Erythroblast (primary cell): ENCODE measurements at places on chromosomes 4 and X.
A peak's percentile ranks its signal among the peaks of the same experiment; 100 is the strongest.

- no peak for DNase-seq
These were observed 41.9 kb downstream of the LEF1 start for GRCh38 chr4:108126806-108127205.

DNA sequence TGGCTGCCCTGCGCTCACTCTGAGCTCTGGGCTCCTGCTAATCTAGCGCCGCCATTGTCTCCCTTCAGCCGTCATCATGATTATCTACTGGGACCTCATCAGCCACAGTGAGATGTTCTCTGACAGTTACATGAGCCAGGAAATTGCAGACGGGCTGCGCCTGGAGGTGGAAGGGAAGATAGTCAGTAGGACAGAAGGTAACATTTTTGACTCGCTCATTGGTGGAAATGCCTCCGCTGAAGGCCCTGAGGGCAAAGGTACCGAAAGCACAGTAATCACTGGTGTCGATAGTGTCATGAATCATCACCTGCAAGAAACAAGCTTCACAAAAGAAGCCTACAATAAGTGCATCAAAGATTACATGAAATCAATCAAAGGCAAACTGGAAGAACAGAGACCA is 21.8 kb upstream of the PIN4 start:
- DNase-seq, result no peak

- DNase-seq, result no peak
These were observed 36.9 kb downstream of the FHDC1 start for GRCh38 chr4:152972821-152973628.

GRCh38 chr4:151532001-151532708 is 123.2 kb downstream of the FHIP1A start:
- DNase-seq, result no peak

- DNase-seq, result no peak
These were observed 30.6 kb downstream of the TRIM2 start for GRCh38 chr4:153234885-153235284.

DNA sequence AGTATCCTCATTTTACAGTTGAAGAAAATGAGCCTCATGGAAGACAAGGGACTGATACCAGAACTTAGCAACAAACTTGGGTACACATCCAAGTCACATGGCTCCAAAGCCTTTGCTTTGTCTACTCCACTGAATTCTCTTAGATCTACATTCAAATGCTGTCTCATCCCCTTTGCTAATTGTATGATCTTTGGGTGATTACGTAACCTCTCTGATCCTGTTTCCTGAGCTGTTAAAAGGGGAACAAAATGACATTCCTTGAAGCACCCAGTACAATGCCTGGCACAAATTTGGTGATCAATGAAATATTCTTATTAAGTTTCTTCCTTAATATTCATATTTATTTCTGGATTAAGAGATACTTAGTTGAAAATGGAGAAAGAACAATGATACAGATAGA is 5.9 kb upstream of the HPGD start:
- peak; percentile 28 for DNase-seq

DNA sequence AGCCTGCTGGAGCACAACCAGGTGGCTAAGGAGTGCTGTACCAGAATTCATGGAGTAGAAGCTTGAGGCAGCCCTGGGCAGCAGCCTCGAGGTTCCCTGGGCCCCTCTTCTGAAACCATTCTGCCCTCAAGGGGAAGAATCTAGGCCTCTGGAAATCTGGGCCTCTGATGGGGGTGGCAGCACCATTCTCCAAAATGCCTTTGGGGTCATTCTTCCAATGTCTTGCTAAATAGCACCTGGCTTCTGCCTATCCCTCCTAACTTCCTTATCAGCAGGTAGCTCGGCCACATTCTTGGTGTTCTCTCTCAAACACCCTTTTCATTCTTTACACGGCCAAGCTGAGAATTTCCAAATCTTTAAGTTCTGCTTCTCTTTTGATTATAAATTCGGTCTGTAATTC is 473.6 kb downstream of the BCOR start:
- DNase-seq, result no peak

DNA sequence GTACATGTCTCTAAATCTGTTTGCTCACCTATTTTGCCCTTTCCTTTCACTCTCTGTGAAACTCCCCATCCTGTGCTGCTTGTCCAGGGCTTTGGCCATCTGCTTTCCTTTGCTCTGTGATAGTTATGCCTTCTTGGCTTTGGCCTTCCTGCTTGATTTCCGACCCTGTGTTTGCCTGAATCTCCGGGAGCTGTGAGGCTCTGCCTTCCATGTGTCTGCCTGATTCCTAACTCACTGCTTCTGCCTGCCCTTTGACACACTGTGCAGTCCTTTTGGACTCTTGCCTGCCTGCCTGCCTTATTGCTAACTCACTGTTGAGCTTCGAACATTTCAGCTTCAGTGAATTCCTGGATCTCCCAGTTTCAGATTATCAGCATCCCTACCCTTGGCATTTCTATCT is 143.1 kb downstream of the C4orf33 start:
- no peak for DNase-seq

DNA sequence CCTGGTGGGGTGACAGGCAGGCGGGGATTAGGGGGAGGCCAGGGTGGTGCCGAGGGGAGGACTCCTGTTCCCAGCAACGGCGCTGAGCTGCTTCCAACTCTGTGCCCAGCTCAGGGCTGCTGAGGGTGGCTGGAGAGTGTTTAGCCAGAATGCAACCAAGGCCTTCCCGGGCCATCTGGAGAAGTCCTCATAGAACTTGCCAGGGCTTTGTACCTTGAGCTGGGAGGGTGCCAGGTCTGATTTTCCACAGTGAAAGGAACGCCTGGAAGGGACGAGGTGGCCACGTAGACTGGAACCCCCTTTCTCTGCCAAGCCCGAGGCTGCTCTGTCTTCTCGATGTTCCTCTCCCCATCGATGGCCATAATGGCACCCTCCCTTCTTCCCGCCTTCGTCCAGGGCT is 57.0 kb upstream of the GPR78 start:
- DNase-seq, result no peak

- peak; percentile 5 for DNase-seq
These were observed 59.0 kb downstream of the FAM13A start for GRCh38 chr4:88998001-88998400.

GRCh38 chr4:11598591-11598990 is 169.9 kb upstream of the HS3ST1 start:
- no peak for DNase-seq

- DNase-seq, result no peak
These were observed 664.5 kb upstream of the HTR2C start for GRCh38 chrX:113919387-113919786.

DNA sequence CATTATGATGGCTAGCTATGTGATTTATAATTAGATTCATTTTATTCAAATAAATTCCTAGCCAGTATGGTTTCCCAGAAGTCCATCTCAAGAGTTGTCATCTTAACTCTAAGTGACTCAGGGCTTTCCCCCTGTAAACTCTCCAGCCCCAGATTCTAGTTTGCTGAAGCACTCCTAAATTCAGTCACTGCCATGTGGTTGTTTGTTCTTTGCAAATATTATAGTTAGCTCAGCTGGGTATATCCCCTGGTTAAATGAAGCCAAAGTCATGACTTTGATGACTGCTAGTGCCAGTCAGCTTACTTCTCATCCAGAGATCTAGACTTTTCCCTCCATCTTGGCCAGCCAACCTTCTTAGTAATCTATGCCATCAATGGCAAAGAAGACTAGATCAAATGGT is 126.0 kb downstream of the GRIA3 start:
- DNase-seq, result no peak

GRCh38 chr4:3807822-3808496 is 41.8 kb downstream of the ADRA2C start:
- no peak for DNase-seq

- DNase-seq, result no peak
These were observed at the start of gene VSIG1 for GRCh38 chrX:108044554-108045256. Gene VSIG1, plus strand, starts transcription at chrX:108045065. Its CDS starts 66 bp downstream, at chrX:108045131.

DNA sequence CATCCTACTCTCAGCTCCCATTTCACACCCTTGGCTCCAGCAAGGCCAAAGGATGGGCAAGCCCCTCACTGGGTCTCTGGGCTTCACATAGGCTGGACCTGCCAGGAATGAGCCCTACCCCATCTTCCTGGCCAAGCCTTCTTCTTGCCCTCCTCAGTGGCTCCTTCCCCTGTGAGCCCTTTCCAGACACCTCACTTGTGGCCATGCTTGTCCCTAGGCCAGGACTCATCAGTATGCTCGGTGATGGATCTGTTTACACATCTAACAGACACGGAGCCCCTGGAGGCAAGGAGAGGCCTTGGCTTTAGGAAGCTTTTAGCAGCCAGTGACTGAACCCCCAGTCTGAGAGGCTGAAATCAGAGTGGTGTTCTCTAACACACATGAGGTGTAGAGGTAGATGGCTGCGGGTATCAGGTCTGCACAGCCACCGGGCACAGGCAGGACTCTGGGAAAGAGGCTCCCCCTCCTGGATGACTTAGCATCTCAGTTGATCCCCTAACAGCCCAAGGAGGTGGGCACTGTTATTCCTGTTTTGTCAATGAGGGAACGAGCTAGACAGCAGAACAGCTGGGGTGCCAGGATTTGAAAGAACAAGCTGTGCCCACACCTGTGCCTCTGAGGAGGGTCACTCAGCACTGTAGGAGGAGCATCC is 44.8 kb downstream of the PPP2R2C start:
- DNase-seq, result no peak

GRCh38 chrX:105265093-105265492 is 44.6 kb upstream of the TEX13A start:
- DNase-seq, result no peak

DNA sequence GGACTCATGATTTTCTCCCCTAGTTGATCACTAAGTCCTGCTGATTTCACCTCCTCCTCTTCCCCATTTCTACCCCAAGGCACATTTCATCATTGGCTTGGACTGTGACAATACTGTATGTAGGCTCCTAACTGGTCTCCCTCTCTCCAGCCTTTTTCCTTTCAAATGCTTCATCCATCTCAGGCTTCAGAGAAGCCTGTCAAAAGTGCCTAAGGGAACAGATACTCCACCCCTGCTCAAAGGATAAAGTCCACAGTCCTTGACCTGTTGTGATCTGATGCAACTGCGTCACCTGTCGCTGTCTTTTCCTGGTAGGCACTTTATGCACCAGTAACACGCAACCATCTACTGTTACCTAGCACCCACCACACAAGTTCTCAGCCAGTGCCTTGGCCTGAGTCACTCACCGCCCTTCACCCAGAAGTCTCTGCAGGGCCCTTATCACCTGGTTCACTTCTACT is 12.8 kb downstream of the SCARB2 start:
- DNase-seq, result peak; percentile 13

DNA sequence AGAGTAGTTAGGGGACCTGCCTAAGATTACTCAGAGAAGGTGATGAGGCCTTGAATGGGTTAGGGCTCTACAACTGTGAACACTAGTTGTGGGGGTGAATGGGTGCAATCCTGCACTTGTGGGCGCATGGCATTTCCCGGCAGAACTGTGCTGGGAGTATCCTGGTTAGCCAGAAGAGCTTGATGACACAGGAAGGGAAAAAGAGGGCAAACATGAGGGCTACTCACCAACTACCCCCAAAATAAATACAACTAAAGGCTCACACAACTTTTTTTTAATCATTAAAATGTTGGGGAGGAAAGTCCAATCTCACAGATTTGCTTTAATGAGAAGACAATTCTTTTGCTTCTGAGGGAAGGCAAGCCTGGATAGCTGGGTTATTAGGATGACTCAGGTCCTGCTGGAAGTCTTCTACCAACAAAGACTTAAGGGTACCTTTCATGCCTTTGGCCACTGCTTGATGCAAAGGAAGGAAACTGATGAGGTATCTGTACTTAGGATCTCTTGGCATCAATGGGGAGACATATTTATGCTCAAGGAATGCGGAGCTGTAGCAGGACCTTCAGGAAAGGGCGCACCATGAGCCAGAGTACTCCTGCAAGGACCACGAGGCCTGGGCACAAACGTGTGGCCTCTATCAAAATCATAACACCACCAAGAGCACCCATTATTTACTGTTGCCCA is 2.6 kb downstream of the PHKA2 start:
- no peak for DNase-seq

DNA sequence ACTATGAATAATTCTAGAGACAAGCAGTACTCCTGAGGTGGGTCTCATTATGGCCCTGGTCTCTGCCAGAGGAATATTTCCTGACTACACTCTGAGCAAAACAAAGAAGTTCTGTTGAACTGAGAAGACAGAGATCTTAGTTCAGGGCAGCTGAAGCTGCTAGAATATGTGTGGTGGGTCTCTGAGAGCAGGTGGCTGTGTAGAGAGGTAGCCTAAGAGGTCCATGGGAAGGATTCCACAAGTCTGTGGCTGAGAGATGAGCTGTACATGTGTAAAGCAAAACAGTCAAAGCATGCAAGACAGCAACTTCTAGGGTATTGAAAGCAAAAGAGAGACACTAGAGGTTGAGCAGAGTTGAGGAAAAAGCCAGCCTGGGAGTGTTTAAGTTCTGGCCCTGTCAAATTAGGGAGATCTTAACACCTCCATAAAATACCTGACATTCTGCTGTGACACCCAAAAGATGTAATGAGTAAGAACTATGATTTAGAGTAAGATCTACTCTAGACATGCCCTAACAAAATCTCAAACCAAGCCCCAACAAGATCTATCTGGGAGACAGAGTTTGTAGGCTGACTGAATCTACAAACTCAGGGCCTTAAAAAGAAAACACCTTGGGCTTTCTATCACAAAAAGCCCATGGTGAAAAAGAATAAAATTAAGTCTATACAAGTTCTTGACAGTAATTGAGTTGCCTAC is 274.4 kb downstream of the BANK1 start:
- no peak for DNase-seq

DNA sequence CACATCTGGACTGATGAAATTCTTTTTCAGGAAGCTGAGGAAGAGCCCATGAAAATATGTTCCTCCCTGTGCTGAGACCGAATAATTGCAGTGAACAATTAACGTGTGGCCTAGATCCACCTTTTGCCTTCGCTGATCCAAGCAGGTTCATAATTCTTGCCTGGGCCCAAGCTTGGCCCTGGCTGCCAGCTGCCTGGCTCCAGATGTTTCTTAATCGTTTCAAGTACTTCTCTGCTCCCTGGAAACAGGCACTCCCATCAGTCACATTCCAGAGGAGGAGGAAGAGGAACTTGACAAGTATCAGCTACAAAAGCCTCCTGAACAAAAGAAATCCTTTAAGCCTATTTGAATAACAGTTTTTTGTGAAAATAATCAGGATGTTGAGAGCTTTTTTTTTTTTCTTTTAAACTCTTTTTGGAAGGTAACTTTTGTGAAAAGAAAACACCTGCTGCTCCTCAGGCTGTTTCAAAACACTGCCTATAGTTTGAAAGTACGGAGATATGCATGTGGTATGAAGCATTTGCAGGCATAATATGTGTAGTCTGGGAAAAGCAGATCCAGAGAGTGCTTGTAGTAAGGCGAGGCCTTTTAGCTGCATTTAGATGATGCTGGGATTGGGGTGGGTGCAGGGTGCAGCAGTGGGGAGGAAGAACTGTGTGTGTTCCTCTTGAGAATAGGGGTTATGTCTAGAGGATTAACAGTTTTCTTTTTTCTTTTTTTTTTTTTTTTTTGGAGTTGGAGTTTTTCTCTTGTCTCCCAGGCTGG is 154.4 kb downstream of the PTTG2 start:
- DNase-seq, result no peak

- DNase-seq, result no peak
These were observed 338.7 kb upstream of the GATB start for GRCh38 chr4:152099555-152099954.
